ENCODE measurements at places on chromosomes 4 and X.
A peak's percentile ranks its signal among the peaks of the same experiment; 100 is the strongest.

- DNase-seq, result peak; percentile 53
These were observed 554 bp downstream of the DCTD start for GRCh38 chr4:182916483-182917181.

- peak; percentile 91 for DNase-seq
These were observed 53.3 kb upstream of the LNX1 start for GRCh38 chr4:53644607-53645006.

GRCh38 chr4:26863512-26863911, 2.9 kb downstream of the STIM2 start:
- no peak for DNase-seq

DNA sequence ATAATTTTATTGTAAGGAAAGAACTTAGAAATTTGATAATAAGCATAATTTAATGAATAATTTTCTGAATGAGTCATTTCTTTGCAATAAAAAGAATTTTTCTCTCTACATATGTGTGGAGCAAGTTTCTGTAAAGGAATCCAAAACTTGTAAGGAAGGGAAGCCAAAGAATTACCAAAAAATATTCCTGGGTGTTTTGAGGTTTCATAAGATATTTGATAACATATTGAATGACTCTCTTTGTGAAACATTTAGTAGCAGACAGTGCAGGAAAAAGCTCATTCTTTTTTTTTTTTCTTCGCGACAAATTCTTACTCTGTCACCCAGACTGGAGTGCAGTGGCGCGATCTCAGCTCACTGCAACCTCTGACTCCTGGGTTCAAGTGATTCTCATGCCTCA, 469.0 kb upstream of the MAGEB2 start:
- DNase-seq, result no peak

DNA sequence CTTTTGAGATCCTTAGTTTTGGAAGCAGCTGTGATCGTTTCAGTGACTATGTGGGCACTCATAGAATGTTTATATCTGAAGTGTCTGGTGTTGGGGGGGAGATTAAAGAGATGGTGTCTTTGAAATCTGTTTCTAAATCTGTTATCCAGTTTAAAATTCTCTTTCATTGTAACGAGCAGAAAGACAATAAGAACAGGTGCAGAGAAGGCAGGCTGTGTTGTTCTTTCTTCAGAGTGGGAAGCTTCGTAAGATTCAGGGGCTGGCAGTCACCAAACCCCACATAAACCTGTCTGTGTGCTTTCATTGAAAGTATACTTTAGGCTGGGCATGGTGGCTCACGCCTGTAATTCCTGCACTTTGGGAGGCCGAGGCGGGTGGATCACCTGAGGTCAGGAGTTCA, 16.3 kb upstream of the DHRSX start:
- no peak for DNase-seq
